ENCODE measurements at places on chromosomes 7 and 10. TPM values are rescaled to one million over a fixed set of nuclear protein-coding genes. Genes with fewer than 3 reads are reported as not detected.

The UBE2H gene
- total RNA-seq, result 58.5 TPM

The TSPAN33 gene
- total RNA-seq, result 6.4 TPM

The ZCCHC24 gene
- 2.6 TPM for total RNA-seq

The BEND7 gene
- 10.6 TPM for total RNA-seq

The MRLN gene
- total RNA-seq, result not detected

The ESYT2 gene
- total RNA-seq, result 111 TPM

The COL17A1 gene
- total RNA-seq, result 2.4 TPM

The ABCB1 gene
- total RNA-seq, result 0.02 TPM

The PDK4 gene
- 25.7 TPM for total RNA-seq

The GHRHR gene
- total RNA-seq, result not detected

The TSPAN15 gene
- 103 TPM for total RNA-seq

The LMBR1 gene
- 31.5 TPM for total RNA-seq

The ITIH5 gene
- 0.20 TPM for total RNA-seq

The EFCAB10 gene
- 3.3 TPM for total RNA-seq

The NDUFB8 gene
- 284 TPM for total RNA-seq

The RADIL gene
- total RNA-seq, result 2.7 TPM

The PHYHIPL gene
- 0.16 TPM for total RNA-seq

The FZD8 gene
- 4.9 TPM for total RNA-seq

The ZP3 gene
- total RNA-seq, result 14.0 TPM

The AOC1 gene
- total RNA-seq, result 0.06 TPM

The SP4 gene
- total RNA-seq, result 1.2 TPM

The CLDN3 gene
- 3.6 TPM for total RNA-seq

The PDE1C gene
- total RNA-seq, result 2.5 TPM

The SYT15B gene
- 2.5 TPM for total RNA-seq

The OR2A7 gene
- not detected for total RNA-seq

The ATAD1 gene
- 43.6 TPM for total RNA-seq

The GNAT3 gene
- not detected for total RNA-seq

The TBC1D12 gene
- total RNA-seq, result 6.8 TPM

The STAG3 gene
- total RNA-seq, result 0.37 TPM

The FFAR4 gene
- total RNA-seq, result 0.08 TPM

The SLC16A9 gene
- total RNA-seq, result 0.08 TPM

The HBP1 gene
- total RNA-seq, result 14.6 TPM

The XRCC2 gene
- 4.8 TPM for total RNA-seq

The RBM28 gene
- 49.2 TPM for total RNA-seq

The CALHM1 gene
- total RNA-seq, result not detected

The MALRD1 gene
- not detected for total RNA-seq

The GPR15LG gene
- not detected for total RNA-seq

The MRC1 gene
- total RNA-seq, result 0.03 TPM

The SLC35G1 gene
- 9.1 TPM for total RNA-seq

The BRAF gene
- 6.6 TPM for total RNA-seq

The CALML3 gene
- not detected for total RNA-seq

The ZNF735 gene
- not detected for total RNA-seq
